ENCODE measurements at places on chromosomes 2 and 18.

GRCh38 chr2:158973116-158973956 is 4.9 kb downstream of the TANC1 start:
- DNase-seq: peak; percentile 24

DNA sequence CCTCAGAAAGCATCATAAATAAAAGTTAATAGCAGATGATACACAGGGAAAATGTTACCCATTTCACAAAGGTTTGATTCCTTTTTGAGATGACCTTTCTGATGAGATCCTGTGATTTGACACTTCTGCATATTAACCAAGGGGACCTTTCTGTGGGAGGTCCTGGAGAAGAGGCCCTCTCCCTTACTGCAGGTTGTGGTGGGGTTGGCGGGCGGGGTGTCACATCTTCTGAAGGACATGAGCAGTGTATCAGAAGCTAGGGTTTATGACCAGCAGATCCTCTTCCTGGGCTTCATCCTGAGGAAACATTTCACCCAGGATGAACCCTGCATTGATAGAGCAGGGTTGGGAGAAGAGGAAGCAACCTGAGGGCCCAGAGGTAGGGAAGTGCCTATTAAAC is 37.2 kb upstream of the SCLY start:
- DNase-seq: no peak

- no peak for DNase-seq
These were observed 147.7 kb upstream of the PXDN start for GRCh38 chr2:1891971-1892486.

DNA sequence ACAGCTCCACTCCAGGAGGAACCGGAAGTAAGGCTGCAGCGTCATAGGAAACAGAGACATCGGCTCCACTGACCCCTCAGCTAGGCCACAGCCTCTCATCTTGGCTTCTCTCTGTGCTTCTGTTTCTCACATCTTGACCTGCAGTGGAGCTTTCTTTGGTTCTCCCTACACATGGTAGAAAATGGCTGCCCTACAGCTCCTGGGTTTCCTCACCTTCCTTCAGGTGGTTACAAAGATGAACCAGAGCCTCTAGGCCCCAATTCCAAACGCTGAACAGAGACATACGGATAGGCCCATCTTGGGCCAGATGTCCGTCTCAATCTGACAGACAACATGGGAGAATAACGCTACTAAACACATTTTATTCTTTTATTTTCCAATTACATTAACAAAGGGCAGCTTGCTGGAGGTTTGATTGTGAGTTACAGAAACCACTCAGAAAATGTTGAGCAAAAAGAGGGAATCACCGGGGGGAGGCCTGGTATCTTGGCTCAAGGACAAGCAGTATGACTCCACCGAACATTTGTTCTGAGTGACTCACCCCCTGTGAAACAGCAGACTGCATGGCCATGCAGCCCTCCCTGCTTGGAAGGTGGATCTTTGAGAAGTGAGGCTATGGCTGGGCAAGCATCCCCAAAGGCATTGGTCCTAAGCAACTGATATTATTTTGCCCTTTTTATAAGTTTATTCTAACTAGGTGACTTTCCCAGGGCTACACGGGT is 303.5 kb downstream of the CDCA7 start:
- peak; percentile 96 for DNase-seq

DNA sequence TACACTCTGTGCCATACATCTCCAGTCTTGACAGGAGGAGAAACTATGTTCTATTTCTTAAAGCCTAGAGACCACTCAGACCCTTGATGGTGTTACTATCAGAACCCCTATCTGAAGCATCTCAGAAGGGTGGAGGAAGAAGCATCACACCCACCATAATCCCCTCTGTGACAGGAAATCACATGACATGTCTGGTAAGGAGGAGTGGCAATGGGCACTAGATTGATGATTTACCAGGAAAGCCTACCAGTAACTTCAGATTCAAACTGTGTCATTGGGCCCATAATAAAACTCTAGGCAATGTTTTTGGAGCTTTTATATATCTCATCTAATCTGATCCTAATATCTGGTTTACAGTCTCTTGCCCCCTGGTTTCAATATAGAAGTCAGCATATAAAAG is 37.1 kb upstream of the C2orf66 start:
- no peak for DNase-seq

DNA sequence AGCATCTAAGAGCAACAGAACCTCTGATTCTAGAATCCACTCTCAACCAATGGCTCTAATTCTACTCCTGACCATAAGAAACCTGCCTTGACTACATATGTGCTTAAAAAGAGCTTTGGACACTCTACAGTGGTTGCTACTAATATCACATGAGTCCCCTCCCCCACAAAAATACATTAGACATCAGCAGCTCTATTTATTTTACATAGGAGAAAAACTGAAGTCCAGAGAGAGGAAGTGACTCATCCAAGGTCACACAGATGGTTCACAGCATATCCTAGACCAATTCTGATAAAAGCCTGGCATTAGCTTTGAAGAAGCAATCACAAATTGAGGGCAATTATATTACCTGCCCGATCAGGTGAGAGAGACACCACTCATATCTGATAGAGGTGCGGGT is 49.8 kb downstream of the ALK start:
- DNase-seq: no peak

- peak; percentile 43 for DNase-seq
These were observed 78.4 kb downstream of the CLHC1 start for GRCh38 chr2:55153584-55154299.

DNA sequence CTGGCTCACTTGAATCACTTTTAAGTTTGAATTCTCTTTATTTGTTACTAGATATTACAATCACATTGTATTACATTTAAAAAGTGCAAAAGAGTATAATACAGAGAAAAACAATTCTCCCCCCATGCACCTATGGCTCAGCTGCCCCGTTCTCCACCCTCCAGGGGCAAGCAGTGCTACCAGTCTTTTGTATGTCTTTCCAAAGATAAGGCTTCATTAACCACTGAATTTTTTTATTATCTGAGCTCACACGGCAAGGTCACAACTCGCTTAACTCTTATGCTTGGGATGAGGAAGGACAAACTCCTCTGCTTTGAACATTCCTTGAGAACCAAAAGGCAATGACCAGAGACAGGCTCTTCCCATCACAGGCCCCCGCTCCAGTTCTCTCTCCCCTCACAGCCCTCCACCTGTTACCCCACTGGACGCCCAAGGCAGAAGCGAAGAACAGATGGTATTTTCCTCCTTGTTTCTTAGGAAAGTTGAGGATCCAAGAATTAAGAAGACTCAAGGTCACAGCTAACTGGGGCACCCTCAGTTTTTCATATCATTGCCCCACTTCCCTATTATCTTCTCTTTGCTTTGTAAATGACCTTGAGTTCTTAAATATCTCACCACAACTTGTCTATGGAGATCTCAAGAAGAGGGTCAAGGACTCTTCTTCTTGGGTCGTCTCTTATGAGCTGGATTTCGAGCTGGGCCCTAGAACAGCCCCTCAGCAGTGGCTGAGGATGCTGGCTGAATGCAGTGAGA is 30.1 kb downstream of the SH2D6 start:
- no peak for DNase-seq

GRCh38 chr2:12641441-12641840 is 75.3 kb upstream of the TRIB2 start:
- no peak for DNase-seq

GRCh38 chr18:36348331-36348730 is 50.8 kb downstream of the FHOD3 start:
- no peak for DNase-seq

DNA sequence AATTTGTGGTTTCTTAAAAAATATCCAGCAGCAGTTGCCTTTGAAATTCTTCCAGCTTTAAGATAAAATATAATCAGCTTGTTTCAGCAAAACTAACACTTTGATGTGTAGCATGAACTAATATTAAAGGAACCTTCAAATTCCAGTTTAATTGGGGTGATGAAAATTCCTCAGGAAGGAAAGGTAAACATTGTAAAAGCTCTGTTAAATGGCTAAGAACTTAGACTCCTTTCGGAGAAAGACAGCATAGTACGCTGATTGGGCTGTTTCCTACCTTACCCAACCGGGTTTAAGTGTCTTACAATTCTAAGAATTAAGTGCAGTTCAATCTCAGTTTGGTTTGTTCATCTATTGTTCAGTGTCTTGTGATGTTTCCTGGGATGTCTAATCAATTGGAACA is 108.3 kb downstream of the CDH7 start:
- no peak for DNase-seq

DNA sequence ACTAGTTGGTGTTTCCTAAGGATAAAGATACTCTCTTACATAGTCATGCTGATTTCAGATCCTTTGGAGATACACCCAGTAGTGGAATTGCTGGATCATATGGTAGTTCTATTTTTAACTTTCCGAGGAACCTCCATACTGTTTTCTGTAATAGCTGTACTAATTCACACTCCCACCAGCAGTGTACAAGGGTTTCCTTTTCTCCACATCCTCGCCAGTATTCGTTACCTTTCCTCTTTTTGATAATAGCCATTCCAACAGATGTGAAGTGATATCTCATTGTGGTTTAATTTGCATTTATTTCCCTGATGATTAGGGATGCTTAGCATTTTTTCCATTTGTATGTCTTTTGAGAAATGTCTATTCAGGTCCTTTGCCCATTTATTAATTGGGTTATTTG is 34.0 kb downstream of the ACTR2 start:
- no peak for DNase-seq

GRCh38 chr2:171652416-171652785 is 34.9 kb upstream of the DYNC1I2 start:
- peak; percentile 72 for DNase-seq

DNA sequence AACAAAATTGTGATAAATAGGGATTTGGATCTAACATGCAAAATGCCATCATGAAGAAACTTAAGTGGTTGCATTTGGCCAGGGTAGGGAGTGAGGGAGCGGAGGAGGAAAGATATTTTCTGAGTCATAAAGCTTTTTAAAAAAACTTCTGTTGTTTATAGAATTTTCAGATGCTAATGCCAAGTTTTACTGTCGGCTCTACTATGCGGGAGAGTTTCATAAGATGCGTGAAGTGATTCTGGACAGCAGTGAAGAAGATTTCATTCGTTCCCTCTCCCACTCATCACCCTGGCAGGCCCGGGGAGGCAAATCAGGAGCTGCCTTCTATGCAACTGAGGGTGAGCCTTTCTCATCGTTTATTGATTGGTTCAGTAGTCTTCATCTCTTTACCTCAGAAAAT is 56.0 kb upstream of the PTH2R start:
- peak; percentile 59 for DNase-seq

DNA sequence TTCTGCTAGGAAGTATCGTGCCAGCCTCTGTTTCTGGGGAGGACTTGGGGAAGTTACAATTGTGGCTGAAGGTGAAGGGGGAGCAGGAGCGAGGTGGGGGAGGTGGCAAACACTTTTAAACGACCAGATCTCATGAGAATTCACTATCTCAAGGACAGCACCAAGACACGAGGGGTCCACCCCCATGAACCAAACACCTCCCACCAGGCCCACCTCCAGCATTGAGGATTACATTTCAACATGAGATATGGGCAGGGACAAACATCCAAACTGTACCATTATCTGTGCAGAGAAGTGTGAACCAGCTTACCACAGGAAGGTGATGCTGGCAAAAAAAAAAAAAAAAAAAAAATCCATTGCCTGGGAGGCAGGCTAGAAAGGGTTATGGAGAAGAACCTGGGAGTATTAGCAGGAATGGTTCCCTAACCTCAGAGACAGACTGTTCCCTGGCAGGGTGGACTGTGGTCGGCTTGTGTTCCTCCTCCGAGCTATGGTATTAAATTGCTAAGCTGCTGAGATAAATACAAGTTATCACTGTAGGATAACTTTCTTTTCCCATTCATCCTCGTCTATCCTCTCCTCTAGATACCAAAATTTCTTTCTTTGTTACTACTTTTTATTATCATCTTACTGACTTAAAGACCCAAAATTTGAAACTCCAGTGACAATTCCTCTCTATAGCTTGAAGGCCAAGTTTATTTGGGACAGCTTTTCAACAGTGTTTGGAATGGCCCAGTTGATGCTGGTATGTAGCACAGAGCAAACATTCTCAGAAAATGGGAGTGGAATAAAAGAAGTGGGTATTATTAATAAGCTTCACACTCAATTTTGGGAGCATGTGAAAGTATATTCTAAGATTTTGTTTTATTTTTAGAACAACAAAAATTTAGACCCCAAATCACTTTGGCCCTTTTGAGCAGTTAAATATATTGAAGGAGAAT is 73.7 kb upstream of the MAP3K20 start:
- DNase-seq: no peak

GRCh38 chr2:181348107-181348837 is 108.9 kb upstream of the ITGA4 start:
- no peak for DNase-seq

DNA sequence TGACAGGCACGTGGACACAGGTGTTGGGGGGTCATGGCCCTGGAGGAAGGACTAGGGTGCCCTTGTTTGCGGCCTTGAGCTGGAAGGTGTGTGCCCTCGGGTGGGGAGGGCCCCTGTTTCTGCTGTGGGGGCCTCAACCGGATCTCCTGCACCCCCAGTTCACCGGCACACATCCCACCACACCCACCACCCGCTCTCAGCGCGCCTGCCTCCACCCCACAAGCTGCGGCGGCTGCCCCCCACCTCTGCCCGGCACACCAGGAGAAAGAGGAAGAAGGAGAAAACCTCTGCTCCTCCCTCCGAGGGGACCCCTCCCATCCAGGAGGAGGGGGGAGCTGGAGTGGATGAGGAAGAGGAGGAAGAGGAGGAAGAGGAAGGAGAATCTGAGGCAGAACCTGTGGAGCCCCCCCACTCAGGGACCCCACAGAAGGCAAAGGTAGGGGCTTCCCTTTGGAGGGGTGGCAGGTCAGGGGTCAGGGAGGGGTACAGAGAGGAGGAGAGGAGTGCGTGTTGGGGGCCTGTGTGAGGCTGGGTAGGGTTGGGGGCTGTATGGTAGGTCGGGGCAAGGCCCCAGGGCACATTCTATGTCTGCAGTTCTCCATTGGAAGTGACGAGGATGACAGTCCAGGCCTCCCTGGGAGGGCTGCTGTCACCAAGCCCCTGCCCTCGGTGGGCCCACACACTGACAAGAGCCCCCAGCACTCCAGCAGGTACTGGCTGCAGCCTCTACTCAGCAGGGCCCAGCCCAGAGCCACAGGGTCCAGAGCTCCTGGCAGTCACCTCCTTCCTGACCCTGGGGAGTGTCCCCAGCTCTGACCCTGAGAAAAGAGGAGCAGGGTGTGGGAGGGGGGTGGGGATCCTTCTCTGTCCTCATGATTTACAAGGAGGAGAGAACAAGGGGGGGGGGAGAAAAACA is 1.8 kb downstream of the SLC4A3 start:
- DNase-seq: no peak

DNA sequence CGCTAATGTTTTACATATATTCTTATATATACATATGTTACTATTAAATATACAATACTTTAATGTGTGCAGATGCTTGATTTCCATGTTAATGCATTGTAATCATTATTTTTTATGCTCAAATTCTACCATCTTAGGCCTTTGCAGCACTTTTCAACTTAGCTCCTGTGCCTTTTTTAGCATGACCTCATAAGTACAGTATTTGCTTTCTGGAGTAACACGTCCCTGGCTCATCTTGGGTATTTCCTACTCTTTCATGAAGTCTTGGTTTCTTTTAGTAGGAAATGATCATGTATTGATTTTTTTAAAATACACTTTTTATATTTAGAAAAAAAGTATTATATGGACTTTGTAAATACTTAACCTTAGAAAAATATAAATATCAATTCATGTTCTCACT is 36.5 kb downstream of the CAB39 start:
- DNase-seq: peak; percentile 52

- DNase-seq: no peak
These were observed 253.2 kb upstream of the CTAGE1 start for GRCh38 chr18:22670914-22671313.

GRCh38 chr2:46655551-46656436 is 176.4 kb downstream of the TMEM247 start:
- peak; percentile 86 for DNase-seq
